RPMI7951 (cell line): ENCODE measurements at places on chromosomes 2 and 18.

DNA sequence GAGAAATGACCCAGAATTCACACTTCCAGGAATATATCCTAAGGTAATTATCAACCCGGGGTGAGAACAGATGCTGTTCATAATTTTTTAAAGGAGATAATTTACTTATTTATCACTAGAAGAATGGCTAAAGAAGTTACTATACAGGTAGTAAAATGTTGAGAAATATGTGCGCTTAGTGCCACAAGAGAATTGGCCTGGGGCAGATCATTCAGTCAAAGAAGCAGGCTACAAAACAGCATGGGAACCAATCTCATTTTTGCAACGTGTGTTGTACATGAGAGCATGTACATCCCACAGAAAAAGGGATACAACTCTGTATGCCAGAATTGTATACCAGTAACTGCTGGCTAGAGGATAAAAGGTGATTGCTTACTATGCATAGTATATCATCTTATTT lies 75.2 kb downstream of the VIT start:
- no peak for DNase-seq

DNA sequence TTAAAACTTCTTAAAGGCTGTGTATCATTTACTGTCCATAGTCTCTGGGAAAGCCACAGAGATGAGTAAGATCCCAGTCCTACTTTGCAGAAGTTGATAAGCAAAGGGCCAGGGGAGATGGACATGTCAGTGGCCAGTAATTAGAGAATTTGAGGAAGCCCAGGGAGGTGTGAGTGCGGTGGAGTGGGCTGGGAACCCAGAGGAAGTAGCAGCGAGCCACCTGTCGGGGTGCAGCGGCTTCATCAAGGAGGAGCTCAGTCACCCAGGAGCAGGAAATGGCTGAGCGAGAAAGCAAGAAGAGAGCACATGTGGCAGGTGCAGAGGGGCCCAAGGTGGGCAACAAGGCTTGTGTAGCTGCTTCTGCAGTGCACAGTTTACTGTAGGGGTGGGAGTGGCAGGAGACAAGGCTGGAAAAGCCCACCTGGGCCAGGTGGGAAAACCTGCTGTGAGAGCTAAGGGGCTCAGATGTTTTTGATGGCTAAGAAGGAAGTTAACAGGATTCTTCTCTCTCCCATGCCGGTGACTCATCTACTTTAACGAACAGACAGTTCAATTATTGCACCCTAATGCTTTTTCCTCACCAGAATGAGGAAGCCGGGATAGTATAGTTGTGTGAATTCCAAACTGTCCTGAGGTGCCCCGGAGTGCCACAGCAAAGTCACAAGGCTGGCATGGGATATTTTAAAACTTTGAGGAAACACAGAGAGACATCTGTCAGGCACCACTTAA lies 34.8 kb upstream of the MGAT5 start:
- peak; percentile 27 for DNase-seq

GRCh38 chr2:223797811-223798721 lies 39.3 kb downstream of the AP1S3 start:
- peak; percentile 45 for DNase-seq

- no peak for DNase-seq
Observed at GRCh38 chr2:23380562-23381065, 4.4 kb upstream of the KLHL29 start.

DNA sequence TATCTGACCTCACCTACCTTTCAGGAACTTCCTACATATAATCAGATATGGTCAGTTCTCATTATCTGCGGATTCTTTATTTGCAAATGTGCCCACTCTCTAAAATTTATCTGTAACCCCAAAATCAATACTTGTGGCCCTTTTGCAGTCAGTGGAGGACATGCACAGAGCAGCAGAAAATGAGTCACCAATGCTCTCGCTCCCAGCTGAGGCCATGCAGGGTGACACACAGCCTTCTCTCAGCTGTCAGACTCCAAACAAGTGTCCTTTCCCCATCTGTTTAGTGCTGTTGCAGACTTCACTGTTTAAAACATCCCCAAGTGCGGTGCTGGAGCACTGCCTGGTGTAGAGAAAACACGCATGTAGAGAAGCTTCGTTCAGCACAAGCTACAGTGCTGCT lies 171.9 kb upstream of the SALL3 start:
- DNase-seq, result no peak

- peak; percentile 43 for DNase-seq
Observed at GRCh38 chr2:177254433-177255226, 9.9 kb downstream of the NFE2L2 start.

DNA sequence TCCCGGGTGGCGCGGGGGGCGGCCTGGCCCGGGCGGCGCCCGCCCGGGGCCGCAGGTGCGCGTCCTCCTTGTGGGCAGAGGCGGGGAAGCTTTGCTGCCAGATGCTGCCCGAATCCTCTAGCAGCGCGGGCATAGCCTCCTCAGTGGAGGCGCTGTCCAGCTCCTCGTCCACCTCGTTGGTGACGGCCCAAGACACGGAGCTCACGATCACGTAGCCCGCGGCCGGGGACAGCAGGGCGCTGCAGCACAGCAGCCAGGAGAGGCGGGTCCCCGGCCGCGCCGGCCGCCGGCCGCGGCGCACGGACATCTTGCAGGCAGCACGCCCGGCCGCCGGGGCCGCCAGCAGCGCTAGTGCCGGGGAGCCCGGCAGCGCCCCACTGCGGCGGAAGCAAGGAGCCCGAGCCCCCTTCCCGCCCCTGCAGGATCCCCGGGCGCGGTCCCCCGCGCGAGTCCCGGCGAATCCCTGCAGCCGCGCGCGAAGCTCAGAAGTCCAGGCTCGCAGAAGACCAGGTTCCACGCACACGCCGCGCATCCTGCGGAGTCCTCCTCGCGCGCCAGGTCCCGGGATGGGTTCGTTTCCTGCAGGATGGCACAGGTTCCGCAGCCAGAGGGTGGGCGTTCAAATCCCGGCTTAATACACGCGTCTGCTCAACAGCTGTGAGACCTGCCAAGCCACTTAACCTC lies at the start of gene CREG2:
TSS of gene CREG2 (minus strand) at position 353 of the 684 bp plus-strand sequence. CDS start at position 307, 46 bp downstream.
- DNase-seq, result peak; percentile 78

DNA sequence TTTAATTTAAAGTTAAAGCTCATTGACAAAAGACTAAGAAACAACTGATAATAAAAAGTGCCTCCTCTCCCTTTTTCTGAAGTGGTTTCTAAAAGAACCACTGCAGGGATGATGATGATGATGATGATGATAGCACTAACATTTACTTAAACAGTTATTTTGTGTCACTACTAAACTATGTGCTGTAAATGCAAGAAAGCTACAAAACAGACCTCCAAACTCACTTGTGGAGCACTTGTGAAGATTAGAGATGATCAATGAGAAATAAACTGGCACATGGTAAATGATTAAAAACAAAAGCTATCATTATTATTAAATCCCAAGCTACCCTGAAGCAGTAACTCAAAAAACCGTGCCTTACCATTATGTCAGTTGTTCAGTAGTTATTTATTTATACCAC lies 88.7 kb downstream of the SLC8A1 start:
- no peak for DNase-seq

DNA sequence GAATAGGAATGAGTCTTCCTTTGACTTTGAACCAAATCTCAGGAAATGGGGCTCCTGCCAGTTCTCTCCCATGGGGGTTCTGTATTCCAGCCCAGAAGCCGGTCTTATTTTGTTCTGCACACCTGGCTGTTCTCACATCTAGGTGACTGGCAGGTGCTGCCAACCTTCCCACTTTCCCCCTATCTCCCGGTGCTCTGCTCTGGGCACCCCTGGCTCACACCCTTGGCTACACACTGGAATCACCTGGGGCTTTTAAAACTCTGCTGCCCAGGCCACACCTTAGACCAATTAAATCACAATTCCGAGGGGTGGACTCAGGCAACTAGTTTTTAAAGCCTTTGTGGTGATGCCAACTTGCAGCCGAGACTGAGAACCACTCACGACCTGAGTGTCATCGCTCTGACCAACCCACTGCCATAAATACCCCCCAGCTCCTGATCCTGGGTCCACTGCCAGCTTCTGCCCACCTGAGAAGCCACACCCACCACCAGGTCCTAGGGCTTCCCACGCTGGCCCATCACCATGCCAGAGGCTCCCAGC lies 69.2 kb downstream of the KCNF1 start:
- no peak for DNase-seq

GRCh38 chr18:69574401-69574800 lies 173.7 kb downstream of the DOK6 start:
- no peak for DNase-seq

GRCh38 chr2:42969231-42970150 lies 177.1 kb upstream of the HAAO start:
- DNase-seq, result peak; percentile 89

GRCh38 chr2:181456660-181457120 lies 496 bp upstream of the ITGA4 start:
- DNase-seq, result peak; percentile 60

DNA sequence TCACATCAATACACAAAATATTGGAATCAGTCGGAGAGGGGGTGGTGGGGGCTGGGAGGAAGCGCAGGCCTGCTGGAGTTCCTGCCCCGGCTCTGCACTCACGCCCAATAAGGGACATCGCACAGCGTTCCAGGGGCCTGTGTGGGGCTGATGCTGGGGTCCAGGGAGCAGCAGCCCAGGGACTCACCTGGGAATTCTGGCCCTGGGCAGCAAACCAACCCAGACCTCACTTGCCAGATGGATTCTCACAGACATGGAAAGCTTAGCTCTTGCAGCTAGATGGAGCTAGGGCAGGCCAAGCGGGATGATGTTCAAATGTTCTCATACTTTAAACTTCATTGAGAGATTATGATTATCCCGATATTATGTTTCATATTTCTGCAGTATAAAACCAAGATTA lies 266.6 kb upstream of the TANK start:
- no peak for DNase-seq

DNA sequence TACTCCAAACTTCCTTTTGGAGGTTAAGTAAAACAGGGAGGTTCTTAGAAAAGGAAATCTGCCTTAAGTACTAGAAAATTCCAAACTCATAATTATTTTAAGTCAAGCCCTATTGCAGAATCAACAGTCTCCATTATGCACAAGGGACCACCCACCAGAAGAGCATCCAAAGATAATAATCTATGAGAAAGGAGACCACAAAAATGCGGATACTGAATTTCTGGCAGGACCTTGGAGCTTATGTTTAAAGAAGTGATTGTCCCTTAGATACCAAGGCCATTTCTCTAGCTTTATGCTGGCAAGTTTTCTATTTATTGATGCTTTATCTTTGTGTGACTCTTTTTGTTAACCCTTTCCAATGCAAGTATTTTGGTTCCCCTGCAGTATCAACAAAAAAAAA lies 404.0 kb upstream of the MMADHC start:
- peak; percentile 66 for DNase-seq

DNA sequence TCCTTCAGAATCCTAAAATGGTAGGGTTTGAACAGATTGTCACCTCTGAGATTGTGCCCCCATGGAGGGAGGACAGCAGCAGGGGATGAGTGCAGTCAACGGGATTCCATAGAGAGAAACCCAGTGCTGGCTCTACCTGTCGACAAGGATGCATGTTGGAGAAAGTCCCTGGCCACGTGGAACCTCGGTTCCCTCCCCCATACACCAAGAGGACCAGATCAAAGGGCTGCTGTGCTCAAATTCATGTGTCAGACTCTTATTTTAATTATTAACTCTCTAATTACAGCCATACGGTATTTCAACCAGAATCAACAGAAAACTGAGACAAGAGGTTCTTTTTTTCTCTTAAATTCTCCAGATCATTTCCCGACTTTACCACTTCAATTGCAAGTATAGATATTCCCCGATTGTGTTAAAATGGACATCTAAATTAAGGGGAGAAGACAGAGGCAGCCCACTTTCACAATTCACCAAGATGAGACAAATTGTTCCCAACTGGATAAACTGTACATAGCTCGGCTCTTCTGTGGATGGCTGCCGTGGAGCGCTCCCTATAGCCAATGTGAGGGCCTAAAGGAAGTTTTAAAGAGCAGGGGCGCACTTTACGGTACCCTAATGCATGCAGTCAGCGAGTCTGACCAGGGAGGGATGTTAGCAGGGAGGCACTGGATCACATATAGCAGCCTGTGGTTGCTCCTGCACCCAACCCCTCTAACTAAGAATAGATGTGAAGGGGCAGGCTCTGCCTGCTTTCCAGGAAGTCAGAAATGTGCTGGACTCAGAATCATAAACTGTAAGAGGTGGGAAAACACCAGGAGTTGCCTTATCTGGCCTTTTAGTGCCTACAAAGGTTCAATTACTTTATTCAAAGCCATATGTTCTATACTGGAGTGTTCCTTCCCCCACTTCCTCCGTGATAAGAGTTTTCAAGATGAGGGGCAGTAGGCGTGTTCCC lies 123.1 kb downstream of the CACNB4 start:
- no peak for DNase-seq

DNA sequence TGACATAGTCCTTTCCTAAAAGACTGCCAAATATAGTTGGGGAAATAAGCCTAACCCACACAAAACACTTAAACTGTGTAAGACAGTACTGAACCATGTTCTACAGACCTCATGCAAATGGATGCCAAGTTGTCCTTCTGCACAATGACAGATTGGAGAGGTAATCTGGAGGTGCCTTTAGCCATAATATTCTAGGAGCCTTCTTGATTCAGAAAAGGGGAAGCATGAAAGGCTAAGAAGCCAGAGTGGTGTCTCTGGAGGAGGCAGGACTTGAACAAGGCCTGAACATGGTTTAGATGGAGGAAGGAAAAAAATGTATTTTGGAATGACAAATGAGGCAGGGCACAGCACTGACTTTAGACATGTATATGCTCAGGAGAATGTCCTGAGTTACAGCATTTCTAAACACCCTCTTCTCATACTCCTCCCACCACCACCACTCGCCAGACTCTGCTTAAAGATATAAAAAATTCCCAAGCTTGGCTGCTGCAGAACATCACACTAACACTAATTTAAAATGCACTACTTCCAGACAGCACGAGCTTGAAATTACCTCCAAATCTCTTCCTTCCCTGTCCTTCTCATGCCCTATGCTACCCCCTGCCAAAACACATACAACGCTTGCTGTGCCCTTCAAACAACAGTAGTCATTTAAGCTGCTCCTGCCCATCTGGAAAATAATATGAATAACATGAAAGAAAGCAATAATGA lies 110.4 kb downstream of the ANKRD44 start:
- no peak for DNase-seq

GRCh38 chr2:120775194-120775593 lies 39.5 kb downstream of the GLI2 start:
- no peak for DNase-seq

- DNase-seq, result no peak
Observed at GRCh38 chr18:67379981-67380380, 136.5 kb downstream of the DSEL start.

GRCh38 chr2:240864475-240864874 lies 4.1 kb upstream of the AGXT start:
- no peak for DNase-seq
